ENCODE measurements at places on chromosomes 6 and 20. TPM values are rescaled to one million over a fixed set of nuclear protein-coding genes. Genes with fewer than 3 reads are reported as not detected.
A peak's percentile ranks its signal among the peaks of the same experiment; 100 is the strongest.

DNA sequence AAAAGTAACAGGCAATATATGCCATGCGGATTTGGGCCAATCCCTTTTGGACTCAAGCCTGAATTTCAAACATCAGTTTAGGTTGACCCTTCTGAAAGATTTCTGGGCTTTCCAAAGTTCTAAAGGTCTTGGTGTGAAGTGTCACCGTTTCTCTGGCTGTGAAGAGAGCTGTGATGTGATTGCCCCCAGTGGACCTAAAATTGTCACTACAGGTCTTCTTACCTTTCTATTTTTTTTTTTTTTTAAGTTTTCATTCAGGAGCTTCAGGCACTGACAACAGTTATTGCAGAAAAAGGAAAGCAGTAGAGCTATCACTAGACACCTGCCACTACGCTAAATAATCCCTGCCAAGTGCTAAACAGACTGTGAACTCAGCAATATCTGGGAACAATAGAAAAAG lies 75.7 kb upstream of the OPRM1 start:
- no peak for DNase-seq

GRCh38 chr6:26197933-26198721 lies 110.9 kb downstream of the HFE start:
- DNase-seq: peak; percentile 39

- peak; percentile 82 for DNase-seq
Measured at GRCh38 chr6:36997811-36998722, 7.4 kb upstream of the FGD2 start.

GRCh38 chr6:163764565-163764964 lies 350.0 kb downstream of the QKI start:
- no peak for DNase-seq

DNA sequence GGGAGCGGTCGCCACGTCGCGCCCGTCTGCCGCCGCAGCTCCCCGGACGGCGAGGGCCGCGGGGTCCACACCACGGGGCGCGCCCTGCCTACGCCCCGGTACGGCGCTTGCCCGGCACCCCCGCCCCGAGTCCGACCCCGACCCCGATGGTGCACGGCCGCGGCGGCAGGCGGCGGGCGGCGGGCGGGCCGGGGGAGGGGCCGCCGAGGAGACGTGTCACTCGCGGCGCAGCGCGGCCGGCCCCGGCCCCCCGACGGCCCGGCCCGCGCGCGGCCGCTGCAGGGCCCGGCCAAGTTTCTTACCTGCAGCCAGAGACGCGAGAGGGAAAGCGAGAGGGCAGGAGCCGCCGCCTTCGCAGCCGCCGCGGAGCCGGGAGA lies 328 bp downstream of the RRBP1 start:
- no peak for DNase-seq

Gene SYCP2L
- total RNA-seq: 3.7 TPM

Gene ME1
- total RNA-seq: 6.4 TPM

Gene C20orf144
- 0.91 TPM for total RNA-seq

Gene PRND
- 589 TPM for total RNA-seq

Data from prostate gland (tissue), 2 donors.